ENCODE measurements at places on chromosomes 7 and 10.

DNA sequence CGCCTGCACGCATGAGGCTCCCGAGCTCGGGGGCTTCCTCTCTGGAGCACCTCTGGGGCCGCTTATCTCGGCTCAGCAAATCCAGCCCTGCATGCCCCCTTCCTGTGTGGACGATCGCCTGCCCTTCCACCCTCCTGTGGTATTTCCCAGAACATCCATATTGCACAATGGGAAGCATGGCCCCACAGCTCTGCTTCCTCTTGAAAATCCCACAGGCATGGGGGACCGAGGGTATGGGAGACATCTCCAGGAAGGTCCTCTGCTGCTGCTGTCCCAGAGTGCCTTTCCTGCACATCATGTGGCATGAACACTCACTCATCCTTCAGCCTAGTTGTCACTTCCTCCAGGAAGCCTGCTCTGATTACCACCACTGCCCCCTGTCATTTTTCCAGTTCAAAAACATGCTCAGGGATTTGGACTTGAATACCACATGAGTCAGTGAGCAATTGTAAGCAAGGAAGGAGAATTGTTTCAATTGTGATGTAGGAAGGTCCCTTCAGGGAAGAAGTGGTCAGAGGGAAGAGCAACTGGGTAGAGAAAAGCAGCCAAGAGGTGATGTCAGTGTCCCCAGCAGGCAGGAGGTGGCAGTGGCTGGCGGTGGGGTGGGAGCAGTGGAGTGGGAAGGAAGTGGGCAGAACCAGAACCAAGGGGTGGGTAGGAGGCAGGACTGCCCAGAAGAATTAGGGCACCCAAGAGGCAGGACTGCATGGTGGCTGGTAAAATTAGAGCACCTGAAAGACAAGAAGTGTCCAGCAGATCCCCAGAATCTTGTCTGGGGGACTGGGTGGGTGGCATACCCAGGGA lies 67.5 kb upstream of the ZMIZ1 start:
- DNase-seq = no peak

GRCh38 chr10:4372601-4373000 lies 453.4 kb upstream of the AKR1E2 start:
- no peak for DNase-seq

- DNase-seq = no peak
Observed at GRCh38 chr7:132347858-132348257, 228.4 kb downstream of the PLXNA4 start.

DNA sequence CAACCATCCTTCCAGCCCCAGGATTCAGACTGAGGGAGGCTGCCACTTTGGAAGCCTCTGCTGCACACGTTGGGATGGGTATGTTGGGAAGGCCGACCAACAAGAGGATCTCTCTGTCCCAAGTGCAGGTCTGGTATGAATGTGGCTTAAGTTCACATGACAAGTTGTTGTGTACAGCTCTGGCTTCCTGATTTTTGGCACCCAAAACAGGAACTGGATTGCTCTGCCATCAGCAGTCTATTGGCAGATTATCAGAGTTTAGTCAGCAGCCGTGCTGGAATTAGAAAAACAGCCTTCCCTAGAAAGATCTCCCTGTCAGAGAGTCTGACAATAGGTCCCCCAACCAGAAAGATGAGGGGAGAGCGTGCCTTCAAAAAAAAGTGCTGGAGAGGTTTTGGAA lies 66.9 kb downstream of the GOLGA7B start:
- DNase-seq = no peak

DNA sequence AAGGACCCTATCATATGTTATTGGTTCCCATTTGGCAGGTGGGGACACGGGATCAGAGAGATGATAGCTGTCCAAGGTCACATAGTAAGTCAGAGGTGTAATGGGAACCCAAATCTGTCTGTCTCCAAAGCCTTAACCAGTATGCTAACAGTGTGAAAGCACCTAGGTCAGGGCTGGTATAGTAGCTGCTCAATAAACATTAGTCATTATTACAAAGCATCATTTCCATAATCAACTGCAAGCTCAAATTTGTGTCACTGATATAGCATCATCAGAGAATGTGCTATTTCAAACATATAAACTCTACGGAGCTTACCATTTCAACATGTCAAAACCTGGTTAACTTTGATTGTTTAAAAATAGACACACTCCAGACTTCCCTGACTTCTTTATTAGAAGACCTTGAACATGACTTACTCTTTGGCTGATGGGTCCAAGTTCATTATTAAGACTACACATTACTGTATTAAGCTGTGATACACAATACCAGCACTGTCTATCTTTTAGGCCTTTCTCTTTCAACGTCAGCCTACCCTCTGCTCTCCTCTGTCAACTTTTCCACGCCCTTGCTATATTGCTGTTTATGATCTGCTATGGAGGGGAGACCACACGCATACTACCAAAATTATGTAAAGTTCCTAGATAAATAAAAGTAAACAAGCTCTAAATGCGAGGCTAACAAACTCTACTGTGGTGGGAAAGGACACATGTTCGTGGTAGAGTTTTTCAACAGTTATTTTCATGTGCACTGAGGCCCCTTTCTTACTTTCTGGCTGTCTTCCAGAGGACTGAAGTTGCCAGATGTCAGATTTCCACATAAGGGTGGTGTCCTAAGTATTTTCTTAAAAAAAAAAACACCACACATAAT lies 33.6 kb downstream of the DNMBP start:
- DNase-seq = no peak

DNA sequence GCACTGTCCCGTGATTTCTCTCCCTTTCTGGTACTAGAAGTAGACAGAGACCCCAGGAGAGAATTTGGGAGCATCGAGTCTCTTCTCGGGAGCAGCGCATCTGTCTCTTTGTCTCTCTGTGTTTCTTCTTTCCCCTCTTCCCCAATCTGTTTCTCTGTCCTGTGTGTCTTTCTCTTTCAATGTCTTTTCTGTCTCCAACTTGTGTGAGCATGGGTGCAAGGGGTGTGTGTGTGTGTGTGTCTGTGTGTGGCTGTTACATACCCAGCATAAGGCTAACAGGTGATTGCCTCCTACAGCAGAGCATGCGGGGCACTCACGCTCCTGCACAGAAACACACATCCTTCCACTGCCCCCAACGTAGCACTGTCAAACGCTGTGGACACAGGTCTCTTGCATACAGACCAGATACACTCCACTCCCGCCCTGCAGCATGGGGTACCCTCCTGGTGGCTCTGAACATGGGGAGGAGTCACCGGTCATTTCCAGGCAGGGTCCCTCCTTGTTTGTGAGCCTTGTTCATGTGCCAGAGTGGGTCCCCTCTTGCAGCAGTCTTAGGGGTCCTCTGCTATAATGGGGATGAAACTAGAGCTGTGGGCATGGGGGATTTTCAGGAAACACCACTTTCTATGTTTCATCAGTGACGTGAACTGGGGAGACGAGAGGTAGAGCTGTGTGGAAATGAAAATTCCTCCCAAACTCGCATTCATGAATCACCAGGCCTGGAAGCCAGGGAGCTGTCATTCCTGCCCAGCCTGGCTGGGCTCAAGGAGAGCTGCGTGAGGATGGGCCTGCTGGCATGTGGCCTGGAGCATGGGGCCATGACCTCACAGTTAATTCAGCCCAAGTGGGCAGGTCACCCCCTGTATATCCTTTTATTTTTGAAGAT lies 980 bp downstream of the ADAMTS14 start:
- DNase-seq = no peak

DNA sequence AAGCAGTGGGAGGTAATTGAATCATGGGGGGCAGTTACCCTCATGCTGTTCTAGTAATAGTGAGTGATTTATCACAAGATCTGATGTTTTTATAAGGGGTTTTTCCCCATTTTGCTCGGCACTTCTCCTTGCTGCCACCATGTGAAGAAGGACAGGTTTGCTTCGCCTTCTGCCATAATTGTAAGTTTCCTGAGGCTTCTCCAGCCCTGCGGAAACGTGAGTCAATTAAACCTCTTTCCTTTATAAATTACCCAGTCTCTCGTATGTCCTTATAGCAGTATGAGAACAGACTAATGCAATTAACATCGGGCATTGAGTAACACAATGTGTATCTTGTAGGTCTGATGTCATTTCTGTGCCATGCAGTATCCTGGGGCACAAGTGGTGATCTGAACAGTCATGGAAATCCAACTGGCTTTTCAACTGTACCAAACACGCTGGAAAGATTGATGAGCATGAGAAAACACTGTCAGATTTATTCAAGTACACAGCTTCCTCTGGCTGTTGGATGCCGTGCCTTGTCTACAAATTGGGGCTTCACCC lies 208.6 kb upstream of the KIAA1217 start:
- DNase-seq = no peak

DNA sequence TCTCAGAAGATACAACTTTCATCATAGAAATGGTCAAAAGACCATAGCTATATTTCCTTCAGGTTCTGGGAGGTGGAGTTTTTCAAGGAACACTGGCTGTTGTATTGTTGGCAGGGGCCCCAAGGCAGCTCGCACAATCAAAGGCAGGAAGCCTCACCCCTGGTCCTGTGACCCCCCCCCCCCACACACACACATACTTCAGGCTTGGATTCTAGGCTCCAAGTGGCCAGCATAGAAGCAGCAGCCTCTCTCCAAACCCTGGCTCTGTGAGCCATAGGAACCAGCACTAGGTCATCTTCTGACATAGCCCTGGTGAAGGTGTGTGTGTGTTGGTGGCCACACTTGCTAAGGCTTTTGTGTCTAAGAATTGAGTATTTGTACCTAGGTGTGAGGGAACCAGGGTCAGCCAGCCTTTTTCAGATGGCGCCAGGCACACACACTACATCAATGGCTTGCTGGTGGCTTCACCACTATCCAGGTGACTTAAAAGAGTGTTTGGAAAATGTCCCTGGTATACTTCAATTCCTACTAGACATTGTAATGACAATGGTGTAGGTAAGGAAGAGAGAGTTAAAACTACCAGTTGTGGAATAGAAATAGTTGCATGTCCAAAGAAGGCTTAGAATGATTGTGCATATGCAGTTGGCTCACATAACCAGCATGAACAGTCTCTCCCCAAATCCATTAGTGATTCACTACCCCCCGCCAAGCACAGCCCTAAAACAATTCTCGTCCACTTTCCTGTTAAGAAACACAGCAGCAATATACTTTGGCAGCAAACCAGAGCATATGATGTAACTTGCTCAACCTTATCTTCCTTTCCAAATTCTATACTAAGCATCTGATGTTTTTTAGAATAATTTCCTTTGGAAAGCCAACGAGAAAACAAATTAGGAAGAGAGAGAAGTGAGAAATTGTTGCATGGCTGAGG lies 91.3 kb downstream of the AVL9 start:
- no peak for DNase-seq

DNA sequence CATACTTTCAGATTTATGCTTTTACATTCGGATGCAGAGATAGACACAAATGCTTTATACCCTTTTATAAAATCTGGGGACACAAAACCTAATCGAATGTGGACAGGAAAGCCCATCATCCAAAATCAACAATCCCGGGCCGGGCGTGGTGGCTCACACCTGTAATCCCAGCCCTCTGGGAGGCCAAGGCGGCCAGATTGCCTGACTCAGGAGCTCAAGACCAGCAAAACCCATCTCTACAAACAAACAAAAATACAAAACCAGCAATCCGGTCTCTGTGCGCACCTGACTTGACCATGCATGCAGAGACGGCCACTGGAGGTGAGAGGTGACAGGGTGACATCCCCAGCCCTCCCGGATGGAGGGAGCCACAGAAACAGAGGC lies 13.5 kb downstream of the COBL start:
- DNase-seq = no peak

Data from activated T-helper 1 cell treated with Interleukin-2 at 50 U/mL for 16 hours (primary cell).